ENCODE measurements at places on chromosomes 2 and 18.

GRCh38 chr18:78979056-78979729 is 425 bp upstream of the SALL3 start:
- DNase-seq, result no peak

GRCh38 chr2:85655961-85656417 is 12.0 kb downstream of the SFTPB start:
- no peak for DNase-seq

- DNase-seq, result no peak
Observed at GRCh38 chr2:46202987-46203386, 94.2 kb upstream of the EPAS1 start.

GRCh38 chr2:11695576-11695975 is 25.6 kb upstream of the NTSR2 start:
- no peak for DNase-seq
